ENCODE measurements at places on chromosomes 1 and 21.

DNA sequence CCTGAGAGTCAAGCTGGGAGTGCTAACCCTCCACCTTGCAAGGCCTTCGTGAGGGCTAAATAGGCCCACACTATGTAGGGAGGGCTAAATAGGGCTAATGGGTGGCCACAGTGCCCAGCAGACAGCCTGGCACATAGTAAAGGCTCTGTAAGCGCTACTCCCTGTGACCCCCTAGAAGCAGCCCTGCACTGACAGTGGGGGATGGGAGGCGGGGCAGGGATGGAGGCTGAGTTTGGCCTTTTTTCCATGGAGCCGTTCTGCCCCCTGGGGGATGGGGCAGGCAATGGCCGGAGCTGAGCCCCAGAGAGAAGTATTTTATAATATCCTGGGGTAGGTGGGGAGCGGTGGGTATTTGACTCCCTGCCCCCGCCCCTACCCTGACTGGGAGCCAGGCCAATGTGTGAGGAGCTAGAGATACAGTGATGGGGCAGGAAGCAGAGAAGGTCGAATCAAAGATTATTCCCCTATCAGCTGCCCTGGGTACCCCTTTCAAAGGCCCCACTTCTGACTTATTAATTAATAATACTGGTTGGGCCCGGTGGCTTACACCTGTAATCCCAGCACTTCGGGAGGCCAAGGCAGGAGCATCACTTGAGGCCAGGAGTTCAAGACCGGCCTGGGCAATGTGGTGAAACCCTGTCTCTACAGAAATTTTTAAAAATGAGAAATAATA, 42.3 kb downstream of the LACTBL1 start:
- DNase-seq = peak; percentile 5

DNA sequence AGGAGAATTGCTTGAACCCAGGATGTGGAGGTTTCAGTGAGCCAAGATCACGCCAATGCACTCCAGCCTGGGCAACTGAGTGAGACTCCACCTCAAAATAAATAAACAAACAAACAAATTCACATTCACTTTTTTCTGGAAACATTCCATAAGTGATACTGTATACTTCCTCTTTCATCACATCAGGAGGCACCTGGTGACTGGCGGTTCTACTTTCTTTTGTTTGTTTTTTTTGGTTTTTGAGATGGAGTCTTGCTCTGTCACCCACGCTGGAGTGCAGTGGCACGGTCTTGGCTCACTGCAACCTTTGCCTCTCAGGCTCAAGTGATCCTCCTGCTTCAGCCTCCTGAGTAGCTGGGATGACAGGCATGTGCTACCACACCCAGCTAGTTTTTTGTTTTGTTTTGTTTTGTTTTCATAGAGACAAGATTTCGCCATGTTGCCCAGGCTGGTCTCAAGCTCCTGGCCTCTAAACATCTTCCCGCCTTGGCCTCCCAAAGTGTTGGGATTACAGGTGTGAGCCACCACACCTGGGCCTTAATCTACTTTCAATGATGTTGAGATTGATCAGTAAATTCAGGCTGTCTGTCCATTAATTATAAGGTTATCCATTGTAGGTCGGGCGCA, 10.7 kb downstream of the HAPLN2 start:
- no peak for DNase-seq

DNA sequence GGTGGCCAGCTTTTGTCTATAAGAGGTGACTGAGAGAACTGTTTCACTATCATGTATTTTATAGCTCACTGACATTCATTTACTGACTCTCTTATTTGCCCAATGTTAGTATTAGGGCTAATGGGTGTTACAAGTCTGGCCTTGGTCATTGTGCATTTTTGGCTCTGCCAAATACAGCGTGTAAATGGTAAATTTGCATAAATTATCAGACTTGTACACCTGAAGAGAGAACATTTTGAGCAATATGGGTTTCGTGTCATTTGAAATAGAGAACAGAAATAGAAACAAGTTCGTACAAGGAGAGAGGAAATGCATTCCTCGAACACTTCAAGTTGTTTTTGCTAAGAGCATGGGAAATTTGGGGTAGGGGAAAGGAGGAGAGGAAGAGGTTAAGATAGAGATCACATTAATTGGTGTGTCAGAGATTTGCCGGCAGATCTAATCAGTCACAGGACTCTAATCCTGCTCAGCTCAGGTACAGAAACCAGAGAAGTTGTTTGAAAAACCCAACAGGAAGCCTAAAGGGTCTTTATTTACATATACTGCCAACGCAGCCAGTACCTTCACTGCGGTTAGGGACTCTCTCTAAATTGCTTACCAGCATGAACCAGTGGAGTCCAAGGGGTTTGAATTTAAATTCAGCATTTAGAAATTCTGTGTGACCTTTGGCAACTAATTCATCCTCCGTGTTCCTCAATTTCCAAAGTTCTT, 261.5 kb downstream of the GPATCH2 start:
- no peak for DNase-seq

GRCh38 chr1:81165963-81166362, 634.8 kb upstream of the ADGRL2 start:
- no peak for DNase-seq

- DNase-seq = no peak
These were observed 182.5 kb downstream of the AKT3 start for GRCh38 chr1:243667591-243667990.

DNA sequence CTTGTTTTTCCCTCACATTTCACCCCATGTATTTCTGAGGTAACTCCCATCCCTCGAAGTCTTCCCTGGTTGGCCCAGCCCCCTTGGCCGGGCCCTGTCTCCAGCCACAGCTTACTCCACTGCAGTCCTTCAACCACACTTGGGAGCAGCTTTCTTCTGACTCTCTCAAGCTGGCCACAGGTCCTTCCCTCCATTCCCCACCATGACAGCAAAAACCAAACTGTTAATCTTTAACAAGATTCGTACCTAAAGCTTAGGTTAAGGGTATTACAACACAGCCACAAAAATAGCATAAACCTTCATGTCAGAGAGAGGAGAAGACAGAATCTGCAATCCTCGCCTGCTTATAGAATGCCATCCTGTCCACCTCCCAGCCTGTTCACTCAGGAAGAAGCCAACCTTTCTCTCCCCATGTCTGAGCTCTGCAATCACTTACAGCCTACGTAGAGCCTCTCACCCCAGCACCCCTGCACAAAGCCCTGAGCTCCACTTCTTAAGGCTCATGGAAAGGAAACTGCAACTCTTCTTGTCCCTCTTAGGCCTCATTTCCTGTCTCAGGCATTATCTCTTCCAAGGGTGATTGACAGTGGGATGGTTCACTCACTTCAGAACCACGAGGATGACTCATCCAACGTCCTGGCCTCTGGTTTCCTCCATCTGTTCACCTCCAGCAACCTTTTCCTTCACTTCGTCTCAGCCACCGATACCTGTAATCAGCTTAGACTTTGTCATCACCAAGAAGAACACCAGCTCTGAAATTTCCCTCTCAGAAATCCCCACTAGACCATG, 72.8 kb downstream of the CD2 start:
- no peak for DNase-seq

DNA sequence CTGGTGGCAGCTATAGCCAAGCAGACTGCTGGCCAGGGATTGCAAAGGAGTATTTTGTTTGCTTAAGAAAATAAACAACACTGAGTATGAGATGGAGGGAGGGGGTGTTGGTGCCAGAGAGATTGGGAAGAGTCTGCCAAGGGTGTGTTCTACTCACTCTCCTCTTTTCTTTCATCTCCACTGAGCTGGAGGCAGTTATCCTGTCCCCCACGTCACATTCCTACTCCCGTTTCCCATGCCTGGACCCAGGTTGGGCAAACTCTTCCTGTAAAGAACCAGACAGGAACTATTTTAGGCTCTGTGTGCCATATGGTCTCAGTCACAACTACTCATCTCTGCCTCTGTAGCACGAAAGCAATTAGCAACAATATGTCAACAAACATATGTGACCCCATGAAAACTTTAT, 1.4 kb upstream of the IL24 start:
- DNase-seq = no peak

DNA sequence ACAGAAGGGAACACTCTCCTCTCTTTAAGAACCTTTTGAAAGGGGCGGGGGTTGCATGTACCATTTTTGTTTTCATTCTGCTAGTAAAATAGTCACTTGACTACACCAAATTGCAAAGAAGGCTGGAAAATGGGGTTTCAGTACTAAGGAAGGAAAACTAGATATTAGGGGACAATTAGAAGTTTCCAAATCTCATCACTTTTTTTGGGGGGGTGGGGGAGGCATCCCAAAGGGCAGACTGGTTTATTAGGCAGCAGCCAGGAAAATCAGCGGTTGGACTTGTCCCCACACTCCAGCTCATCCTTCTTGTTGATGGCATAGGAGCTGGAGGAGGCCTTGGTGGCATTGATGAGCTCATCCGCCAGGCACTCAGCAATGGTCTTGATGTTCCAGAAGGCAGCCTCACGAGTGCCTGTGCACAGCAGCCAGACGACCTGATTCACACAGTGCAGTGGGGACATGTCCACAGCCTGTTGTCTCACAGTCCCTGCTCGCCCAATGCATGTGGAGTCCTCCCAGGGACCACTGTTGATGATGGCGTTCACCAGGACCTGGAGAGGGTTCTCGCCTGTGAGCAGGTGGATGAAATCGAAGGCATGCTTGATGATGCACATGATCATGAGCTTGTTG, 1.7 kb upstream of the TMEM50B start:
- DNase-seq = no peak

DNA sequence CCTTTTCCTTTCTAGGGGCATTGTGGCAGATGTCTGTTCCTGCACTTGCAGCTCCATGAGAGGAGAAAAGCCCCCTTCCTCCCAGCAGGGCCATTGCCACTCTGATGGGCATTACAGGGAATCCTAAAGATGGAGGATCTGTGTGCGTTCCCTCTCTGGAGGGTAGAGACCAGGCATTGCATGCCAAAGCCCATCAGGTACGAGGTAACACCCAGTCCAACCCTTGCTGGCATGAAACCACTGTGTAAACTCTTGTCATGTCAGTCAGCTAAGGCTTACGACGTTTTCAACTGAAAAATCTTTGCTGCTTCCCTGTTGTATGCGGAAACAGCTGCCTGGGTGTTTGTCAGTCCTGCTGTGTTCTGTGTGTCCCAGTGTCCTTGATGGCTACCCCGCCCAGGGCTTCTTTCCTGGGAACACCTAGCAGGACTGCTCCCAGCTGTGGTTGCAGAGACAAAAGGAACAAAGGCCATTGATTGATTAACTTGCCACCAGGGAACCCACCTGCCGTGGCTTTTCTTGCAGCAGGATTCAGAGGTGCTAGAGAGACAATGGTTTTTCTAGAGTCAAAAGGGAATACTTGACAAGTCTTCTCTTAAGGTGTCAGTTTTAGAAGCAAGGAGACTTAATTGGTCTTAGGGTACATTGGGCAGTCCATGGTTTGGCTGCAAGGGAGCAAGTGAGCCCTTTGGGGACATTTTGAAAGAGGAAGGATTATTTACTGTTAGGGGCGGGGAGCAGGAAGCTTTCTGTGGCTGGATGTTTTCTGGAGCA, 24.6 kb downstream of the B3GALT5 start:
- DNase-seq = no peak

GRCh38 chr1:57124768-57125446, 159.1 kb upstream of the C8B start:
- no peak for DNase-seq

GRCh38 chr1:246639732-246640131, 73.5 kb downstream of the CNST start:
- no peak for DNase-seq

GRCh38 chr1:218787826-218788225, 385.9 kb upstream of the LYPLAL1 start:
- no peak for DNase-seq

DNA sequence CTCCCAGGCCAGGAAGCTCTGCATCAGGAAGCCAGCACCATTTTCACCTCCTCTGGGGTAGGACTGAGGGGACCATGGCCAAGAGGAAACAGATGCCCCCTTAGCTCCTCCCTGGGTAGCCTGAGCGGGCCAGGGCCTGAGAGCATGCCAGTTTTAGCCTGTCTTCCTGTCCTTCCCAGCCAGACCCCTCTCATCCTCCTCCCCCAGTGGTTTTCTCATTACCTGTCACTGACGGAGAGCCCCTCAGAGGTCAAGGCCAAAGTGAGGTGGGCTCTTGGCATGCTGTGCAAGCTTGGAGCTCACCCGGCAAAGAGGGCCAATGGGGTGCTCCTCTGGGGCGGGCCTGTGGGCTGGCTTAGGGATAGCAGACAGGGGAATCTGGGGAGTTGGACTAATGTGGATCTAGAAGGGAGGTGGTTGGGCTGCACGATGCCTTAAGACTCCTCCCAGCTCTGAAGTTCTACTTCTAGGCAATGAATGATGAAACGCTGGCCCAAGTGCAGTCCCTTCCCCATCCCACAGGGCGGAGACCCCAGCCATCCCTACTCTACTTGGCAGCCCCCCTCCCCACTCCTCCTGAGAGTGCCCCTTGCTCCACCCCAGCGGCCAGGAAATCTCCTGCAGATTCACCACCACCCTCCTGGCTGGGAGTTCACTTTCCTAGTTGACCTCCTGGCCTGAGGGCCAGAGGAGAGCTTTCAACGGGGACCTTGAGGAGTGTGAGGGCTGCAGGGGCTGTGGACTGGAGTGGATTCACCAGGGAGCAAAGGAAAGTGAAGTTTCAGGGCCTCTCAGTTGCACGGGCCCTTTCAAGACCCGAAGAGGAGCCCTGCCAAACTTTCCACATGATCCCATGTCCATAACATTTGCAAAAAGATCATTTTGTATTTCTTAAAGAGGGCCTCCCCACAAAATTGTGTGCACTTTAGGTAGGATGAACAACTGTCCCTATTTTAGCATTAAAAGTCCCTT, 9.4 kb upstream of the LMNA start:
- DNase-seq = no peak

GRCh38 chr1:239619190-239619589, 232.8 kb downstream of the CHRM3 start:
- no peak for DNase-seq

DNA sequence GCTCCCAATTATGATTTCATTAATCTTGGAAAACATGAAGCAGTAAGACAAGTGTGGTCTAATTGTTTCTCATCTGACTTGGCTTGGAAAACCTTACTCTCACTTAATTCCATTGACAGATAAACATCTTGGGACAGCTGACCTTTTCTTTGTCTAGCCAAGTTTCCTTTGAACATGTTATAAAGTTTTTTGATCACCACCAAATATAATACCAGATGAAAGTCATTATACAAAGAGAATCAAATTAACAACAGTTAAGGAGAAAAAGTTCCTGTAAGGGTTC, 50.2 kb downstream of the ALG14 start:
- DNase-seq = no peak

GRCh38 chr1:27543284-27543683, 53.3 kb upstream of the WASF2 start:
- no peak for DNase-seq

GRCh38 chr1:170661646-170662411, 2.1 kb upstream of the PRRX1 start:
- no peak for DNase-seq

Data from amniotic stem cell (primary cell).